ENCODE measurements at places on chromosomes 5 and 9.

DNA sequence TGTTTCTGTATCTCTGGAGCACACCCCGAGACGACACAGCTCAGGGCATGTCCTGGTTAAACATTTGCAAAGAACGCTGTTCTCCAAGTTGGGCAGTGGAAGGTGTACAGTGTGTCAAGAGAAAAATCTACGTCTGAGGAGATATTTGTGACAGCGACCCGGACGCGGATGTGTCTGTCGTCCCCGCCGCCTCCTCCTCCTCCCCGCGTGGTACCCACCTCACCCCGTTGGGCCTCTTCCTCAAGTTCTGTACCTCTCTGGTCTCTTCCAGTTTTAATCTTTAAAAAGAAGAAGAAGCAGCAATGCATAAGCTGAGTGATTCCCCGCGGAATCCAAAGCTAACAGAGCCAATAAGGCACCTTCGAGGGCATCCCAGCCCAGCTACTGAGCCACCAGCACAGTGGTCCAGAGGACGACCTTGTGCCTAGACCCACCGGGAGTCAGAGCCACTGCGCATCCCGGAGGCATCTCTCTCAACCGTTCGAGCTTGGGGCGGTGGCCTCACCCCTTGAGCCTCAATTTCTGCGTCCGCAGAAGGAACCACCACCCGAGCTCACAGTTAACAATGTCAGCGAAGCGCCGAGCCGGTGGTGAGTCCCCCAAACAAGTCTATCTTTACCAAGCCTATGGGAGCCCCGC, 467 bp downstream of the C9orf78 start:
- peak; percentile 40 for DNase-seq

- DNase-seq, result no peak
These were observed 159.5 kb upstream of the ACTBL2 start for GRCh38 chr5:57642066-57642465.

GRCh38 chr5:78984439-78985115, 533 bp downstream of the ARSB start:
- DNase-seq, result peak; percentile 78

GRCh38 chr5:4738298-4738697, 401.8 kb upstream of the ADAMTS16 start:
- no peak for DNase-seq

DNA sequence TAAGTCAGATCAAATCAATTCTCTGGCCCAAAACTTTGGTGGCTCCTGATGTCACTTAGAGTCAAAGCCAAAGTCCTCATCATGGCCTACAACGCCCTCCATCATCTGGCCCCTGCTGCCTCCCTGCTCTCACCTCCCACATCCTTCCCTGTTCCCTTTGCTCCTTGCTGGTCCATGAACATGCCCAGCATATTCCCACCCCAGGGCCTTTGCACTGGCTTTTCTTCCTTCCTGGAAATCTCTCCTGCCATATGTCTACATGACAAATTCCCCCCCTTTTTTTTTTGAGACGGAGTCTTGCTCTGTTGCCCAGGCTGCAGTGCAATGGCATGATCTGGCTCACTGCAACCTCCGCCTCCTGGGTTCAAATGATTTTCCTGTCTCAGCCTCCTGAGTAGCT, 11.1 kb upstream of the PSD2 start:
- no peak for DNase-seq

DNA sequence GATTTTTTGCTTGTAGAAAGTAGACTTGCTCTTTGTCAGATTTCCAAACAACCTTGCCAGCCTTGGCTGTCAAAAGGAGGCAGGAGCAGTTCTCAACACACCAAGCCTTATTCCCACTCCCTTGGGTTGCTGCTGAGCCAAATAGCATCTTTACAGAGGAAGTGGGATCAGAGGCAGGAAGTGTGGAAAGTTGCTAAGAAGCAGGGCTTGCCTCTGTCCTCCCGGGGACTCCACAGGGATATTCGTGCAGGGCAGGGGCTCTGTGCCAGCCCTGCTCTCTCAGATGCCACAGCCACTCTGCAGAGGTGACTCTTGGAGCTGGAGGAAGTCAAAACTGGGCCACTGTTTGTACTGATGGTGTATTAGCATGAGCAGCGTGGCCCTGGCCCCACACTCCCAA, 24.3 kb downstream of the PTPDC1 start:
- no peak for DNase-seq

DNA sequence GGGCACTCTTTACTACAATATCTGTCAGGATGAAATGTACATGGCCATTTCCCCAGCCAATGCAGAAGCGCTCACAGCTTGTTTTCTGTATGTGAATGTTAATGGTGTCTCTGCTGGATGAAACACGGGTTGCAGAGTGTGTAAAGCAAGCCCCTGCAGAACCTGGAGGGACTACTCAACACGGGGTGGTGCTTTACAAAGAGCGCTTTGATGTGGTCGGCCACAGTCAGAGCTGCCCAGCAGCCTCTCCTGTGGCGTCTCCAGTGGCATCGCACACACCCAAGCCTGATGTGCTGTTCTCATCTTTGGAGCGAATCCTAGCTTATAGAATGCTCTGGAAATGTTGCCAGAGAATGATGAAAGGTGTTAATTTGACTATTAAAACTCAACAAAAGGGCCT, 162.7 kb upstream of the NFIL3 start:
- no peak for DNase-seq

DNA sequence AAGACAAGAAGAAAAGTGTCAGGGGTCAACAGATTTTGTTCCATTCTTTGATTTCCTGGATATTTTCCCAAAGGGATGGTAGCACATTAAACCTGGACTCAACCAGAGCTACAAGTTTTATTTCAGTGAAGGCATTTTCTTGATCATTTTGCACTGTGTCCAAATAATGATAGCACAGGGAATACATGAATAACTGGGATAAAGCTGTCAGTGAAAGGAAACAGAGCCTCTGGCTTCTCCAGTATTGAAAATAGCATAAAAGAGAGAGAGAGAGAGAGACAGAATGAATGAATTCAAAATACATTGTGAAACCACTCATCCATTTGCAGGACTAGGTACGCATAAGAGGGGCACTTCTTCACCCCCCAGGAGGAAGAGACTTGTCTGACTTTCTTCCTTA, 43.0 kb downstream of the SEMA5A start:
- no peak for DNase-seq

GRCh38 chr9:79689576-79689975, 117.8 kb downstream of the TLE4 start:
- no peak for DNase-seq

DNA sequence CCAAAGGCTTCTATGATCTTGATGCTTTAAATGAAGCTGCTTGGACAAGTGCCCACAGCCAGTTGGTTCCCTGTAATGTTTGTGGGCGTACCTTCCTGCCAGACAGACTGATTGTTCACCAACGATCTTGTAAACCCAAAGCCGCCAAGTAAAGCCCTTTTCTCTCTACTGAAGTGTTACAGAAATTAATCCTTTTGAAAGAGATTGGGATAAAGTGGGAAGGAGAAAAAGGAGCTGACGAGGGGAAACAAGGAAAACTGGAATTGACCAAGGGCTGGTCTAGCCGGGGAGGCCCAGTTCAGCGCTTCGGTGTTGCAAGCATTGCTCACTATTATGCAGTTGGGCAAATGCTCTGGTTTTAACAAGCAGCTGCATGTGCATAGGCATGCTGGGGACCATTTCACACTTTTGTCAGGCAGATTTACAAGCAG, 53.2 kb downstream of the ZNF474 start:
- no peak for DNase-seq

- no peak for DNase-seq
These were observed 307.4 kb downstream of the CSNK1G3 start for GRCh38 chr5:123819386-123819785.

- no peak for DNase-seq
These were observed 847 bp upstream of the GABRB2 start for GRCh38 chr5:161547406-161547737.

DNA sequence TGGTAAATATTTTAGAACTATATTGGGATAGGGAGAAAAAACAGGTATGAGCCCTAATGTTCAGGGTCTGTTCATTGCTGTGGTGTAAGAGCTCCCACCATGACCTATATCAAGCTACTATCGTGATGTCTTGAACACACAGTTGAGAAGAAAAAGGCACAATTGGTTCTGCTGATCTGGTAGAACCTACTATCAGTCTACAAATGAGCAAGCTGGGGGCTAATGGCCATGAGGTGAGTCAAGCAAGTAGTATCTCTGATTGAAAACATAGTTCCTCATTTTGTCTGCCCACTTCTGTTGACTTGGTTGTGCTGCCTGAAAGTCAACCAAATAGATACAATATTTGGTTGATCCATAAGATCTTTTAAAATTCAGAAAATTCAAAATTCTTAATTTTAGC, 1026.3 kb downstream of the CDH12 start:
- DNase-seq, result no peak

DNA sequence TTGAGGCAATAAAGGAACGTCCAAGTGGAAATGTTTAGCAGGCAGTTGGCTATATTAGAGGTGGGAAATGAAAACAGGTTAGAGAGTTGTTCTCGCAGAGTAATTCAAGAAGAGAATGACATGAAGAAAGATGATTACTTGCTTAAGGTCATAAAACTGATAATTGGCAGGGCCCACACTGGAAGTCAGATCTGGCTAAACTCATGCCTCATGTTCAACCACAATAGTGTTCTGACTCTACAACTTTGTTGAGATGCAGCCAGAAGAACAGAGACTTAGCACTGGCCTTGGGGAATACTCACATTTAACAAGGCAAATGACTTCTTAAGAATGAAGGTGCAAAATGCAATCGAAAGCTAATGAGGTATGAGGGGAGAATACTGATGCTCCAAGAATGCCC, 27.2 kb upstream of the TNFSF8 start:
- no peak for DNase-seq

DNA sequence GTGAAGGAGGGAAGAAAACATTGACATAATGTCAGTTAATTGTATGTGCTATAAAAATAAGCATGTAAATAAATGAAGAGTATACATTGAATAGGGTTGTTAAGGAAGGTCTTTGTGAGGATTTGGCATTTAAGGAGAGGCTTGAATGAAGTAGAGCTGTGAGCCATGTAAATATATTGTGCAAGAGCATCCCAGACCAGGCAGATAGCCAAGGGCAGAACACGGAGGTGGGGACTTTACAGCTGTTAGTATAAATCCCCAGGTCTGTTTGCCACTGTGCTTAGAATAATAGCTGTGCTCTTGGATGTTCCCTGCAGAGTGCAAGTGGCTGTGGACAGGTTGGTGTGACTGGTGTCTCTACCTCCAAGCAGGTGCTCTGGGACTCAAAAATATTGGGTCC, 211.7 kb downstream of the LRRC70 start:
- no peak for DNase-seq

- DNase-seq, result no peak
These were observed 103.9 kb upstream of the DMRT1 start for GRCh38 chr9:737400-738120.

- no peak for DNase-seq
These were observed 185.7 kb downstream of the MLLT3 start for GRCh38 chr9:20436476-20437195.

DNA sequence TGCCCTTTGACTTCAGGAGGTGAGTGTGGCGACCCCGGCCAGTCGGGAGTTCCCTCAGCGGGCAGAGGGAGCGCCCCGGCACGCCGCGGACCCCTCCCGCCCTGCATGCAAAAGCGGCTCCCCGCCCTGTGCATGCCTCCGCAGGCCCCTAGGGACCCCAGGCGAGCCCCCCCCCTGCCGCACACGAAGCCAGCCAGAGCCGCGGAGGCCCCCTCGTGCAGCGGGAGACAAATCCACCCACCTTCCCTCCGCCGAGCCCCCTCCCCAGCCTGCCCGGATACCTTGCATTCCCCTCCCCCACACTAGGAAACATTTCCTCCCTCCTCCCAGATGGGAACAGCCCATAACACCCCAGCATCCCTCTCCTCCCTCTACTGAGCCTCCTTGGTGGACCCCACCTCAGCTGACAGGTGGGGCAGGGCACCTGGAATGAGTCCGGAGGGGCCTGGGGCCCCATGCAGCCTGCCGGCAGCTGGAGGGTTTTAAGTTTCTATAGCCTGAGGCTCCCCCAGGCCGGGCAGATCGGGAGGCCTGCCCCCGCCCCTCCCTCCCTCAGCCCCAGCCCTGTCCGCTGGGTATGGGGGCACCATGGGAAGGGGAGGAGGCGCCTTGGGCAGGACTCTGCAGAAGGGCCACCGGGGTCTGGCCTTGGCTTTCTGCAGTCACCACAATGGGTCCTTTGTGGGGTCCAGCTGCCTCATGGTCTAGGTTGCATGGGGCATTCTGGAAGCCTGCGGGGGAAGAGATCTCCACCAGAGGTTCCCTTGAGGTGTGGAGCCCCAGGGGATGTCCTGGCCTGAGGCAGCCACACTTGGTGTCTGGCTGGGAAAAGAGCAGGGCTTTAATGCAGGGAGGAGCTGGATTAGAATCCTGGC, 601 bp downstream of the ERGIC1 start:
- DNase-seq, result no peak
